ENCODE measurements at places on chromosomes 5 and 9.
A peak's percentile ranks its signal among the peaks of the same experiment; 100 is the strongest.

- peak; percentile 26 for DNase-seq
These were observed 262.5 kb downstream of the GOLPH3 start for GRCh38 chr5:31911291-31912265.

DNA sequence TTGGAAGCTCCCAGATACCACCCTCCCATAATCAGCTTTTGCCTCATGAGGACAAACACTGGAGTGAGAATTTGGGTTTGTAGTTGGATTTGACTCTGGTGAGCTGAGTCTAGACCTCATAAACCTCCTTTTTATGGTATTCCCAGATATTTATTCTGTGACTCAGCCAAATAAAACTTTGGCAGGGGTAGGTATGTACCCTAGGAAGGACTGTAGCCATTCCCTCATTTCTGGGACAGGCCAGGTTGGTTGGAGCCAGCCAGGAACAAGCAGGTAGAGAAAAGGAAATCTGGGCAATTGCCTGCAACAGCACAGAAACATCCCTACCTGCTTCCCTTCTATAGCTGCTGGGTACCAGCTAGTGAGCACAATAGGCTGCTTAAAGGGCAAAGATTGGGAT lies 19.4 kb downstream of the ENHO start:
- no peak for DNase-seq

DNA sequence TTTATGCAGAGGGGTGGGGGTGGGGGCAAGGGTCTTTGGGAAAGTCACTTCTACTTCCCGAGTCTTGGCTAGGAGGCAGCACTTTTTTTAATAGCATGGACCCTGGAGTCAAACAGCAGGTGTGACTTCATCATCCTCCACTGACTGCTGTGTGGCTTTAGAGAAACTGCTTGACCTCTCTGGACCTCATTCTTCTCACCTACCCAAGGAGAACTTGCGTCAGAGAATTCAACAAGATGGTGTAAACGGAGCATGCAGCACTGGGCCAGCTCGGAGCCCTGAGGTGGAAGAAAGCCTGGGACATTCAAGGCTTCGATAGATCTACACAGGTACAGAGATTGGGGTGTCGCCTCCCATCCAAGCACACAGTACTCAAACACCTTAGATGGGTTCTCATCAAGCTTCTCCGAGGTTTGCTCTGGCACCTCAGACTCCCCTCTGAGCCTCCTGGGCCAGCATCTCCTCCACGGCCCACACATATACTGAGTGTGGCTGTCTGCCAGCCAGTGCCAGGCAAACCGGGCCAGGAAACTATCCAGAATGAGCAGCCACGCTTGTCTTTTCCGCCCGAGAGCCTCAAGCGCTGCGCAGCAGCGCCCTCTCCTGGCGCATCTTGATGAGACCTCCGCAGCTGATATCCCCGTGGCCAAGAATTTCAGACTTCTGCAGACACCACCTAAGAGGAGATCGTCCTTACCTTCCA lies 4.6 kb upstream of the SLC25A48 start:
- DNase-seq: peak; percentile 11

DNA sequence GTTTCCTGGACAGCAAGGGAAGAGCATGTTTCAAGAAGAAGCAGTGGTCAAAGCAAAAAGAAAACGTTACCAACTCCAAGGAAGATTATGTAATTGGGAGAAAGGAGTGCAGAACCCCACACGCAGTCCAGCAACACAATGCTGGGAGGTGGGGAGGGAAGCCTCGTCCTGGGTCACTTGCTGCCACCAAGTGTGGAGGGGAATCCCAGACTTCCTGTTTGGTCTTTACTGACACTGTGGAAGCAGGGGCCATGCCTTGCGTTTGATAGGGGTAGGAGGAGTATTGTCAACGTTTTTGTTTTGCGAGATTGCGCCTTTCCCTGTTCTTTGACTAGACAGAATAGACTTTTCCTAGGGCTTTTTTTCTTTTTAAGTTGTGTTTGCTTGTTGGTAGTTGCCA lies 421.0 kb downstream of the KDM4C start:
- no peak for DNase-seq

DNA sequence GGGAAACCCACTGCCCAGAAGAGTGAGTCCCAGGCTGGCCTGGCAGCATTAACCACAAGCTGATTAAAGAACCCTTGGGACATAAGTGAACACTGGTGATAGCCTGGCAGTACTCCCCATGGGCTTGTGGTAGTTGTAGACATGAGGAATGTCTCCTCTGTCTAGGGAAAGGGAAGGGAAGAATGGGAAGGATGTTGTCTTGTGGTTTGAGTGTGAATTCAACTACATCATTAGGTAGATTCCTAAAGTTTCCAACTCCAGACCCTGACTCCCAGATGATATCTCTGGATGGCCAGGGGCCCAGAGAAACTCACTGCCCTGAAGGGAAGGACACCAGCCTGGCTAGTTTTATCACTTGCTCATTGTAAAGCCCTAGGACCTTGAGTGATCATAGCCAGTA lies 1012.4 kb upstream of the COX7C start:
- no peak for DNase-seq

DNA sequence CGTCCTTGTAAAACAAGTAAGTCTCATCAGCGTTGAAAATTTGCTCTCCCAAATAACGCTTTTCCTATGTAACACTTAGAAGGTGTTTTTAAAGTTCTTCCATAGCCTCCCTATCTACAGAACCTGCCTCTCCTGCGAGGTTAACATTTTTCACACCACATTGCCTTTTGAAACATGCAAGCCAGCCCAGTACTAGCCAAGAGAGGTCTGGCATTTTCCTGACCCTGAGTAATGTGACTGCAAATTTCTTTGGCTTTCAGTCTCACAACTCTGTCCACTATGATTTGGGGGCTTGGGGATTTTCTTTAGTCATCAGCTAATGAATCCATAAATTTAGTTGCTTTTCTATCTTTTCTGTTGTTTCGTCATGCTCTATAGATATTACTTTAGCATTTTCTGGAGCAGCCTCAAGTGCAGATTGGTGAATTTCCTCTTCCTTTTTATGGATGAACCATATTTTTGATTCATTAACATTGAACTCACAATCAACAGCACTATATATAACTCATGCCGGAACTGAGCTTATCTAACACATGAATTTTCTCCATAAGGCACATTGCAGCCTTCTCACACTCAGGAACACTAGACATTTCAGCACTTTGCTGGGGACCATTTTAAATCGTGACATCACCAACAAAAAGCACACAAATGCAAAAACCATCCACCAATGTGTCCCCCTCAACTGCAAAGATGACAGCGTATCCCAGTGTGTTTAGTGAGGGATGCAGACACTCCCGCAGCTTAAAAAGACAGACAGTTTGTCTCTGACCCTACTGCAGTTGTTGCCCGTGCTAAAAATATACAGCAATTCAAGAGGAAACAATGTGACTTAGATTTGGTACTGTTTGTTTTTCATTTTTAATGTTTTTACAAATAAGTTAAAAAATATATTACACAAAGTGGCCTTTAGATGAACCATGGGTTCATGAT lies 77.2 kb upstream of the SPATA31C2 start:
- no peak for DNase-seq

- DNase-seq: no peak
These were observed 552.2 kb downstream of the ZNF608 start for GRCh38 chr5:124194282-124194681.

- no peak for DNase-seq
These were observed 61.2 kb upstream of the MAP1B start for GRCh38 chr5:72046106-72046505.

DNA sequence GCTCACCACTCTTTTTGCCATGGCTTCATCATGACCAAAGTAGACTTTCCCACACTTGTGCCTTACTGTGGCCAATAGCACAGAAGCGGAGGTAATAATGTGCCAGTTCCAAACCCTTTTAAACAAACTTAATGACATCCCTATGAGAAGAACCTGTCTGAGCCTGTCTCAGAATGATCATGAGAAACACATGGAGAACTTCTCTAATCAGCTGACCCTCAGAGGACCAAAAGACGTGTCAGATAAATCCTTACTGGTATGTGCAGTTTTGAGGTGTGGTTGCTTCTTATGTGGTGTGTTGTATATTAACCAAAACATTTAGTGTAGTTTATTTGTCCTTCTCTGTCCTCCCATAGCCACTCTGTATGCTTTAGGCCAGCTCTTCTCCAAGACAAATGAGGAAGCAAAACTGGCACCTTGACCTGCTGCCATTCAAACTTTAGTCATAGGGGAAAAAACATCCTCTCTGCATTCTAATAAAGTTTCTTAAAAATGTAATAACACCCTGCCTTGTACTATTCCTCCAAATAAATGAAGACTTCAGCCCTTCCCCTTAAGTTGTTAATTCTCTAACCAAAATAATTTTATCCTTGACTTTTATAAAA lies 168.9 kb downstream of the MUSK start:
- no peak for DNase-seq

DNA sequence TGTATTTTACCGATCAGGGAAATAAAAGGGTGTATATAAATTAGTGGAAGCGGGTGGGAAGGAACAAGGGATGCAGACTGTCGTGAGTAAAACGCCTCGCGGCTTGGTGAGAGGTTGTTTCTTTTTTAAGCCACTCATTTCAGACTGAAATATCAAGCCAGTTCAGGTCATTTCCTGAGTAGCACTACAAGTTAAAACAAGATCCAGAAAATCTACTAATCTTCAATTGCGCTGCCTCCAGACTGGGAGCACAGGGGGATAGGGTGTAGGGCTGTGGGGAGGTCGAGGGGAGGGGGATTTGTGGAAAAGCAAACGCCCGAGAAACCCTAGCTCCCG lies 140.8 kb downstream of the TSSK1B start:
- no peak for DNase-seq

- DNase-seq: no peak
These were observed 2212.2 kb upstream of the ACO1 start for GRCh38 chr9:30172206-30172605.

DNA sequence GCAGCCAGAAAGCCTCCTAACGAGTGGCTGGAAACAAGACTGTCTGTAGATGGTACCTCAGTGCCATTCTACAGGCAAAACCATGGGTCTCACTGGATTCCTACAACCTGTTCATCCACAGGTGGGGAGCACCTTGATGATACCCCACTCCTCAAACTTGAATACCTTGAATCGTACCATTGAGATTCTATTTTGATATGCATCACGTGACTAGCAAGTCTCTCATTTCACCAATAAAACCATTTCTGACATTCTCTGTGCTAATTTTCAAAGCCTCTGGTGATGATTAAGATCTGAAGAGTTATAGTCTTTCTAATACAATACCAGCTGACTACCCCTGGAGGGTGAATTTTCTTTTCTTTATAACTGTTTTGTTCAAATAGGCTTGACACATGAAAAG lies 188.9 kb downstream of the ADAMTS12 start:
- DNase-seq: no peak

DNA sequence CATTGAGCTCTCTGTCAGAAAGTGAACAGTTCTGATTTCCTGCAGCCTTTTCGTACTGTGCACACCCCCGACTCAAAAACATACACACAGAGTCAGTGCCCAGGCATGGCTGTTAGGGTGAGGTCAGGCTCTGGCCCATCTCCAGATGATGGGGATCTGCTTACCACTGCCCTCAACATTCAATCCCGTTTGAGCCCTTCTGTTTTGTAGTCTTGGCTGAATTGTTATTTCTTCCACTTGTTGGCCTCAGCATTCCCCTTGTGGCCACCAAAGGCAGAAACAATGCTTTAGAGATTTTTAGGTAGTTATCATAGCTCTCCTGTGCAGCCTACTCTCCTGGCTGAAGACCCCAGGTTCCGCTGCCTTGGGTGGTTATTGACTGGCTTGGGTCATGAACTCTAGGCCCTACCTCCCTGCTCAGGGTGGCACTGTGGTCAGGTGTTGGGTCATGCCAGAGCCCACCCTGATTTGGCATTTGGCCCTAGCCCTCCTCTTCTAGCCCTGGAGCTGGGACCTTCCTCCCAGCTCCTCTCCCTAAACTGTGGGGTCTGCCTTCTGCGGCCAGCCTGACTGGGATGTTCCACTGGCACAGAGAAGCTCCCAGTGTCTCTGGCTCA lies 7.8 kb upstream of the MYOZ3 start:
- no peak for DNase-seq

DNA sequence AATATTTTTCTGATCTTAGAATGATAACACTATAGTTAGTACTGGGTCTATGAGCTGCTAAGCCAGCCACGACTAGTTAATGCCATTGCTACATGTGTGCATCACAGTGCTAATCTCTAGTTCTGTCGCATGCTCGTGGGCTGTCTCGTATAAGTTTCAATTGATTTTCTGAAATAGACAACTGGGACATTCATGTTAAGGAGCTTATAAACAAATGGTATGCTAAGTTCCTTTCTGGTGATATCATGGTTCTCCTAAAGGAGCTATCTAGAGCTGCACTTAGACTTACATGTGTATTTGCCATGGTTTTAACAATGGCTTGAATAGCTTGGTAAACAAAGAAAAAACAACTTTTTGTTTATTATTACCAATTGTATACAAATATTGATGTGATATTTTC lies 46.2 kb downstream of the F2RL2 start:
- DNase-seq: no peak

- DNase-seq: no peak
These were observed 23.6 kb downstream of the OLFML2A start for GRCh38 chr9:124800306-124801259.

- DNase-seq: no peak
These were observed 204.2 kb upstream of the CD180 start for GRCh38 chr5:67400752-67401151.

DNA sequence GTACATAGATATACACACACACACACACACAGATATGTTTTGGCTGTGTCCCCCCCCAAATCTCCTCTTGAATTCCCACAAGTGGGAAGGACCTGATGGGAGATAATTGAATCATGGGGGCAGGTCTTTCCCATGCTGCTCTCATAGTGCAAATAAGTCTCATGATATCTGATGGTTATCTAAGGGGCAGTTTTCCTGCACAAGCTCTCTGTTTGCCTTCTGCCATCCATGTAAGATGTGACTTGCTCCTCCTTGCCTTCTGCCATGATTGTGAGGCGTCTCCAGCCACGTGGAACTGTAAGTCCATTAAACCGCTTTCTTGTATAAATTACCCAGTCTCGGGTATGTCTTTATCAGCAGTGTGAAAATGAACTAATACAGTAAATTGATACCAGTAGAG lies 15.9 kb upstream of the ALDOB start:
- no peak for DNase-seq

- no peak for DNase-seq
These were observed 151.9 kb downstream of the NDUFS4 start for GRCh38 chr5:53712327-53712726.

GRCh38 chr9:89740722-89741121 lies 135.9 kb downstream of the GADD45G start:
- no peak for DNase-seq

DNA sequence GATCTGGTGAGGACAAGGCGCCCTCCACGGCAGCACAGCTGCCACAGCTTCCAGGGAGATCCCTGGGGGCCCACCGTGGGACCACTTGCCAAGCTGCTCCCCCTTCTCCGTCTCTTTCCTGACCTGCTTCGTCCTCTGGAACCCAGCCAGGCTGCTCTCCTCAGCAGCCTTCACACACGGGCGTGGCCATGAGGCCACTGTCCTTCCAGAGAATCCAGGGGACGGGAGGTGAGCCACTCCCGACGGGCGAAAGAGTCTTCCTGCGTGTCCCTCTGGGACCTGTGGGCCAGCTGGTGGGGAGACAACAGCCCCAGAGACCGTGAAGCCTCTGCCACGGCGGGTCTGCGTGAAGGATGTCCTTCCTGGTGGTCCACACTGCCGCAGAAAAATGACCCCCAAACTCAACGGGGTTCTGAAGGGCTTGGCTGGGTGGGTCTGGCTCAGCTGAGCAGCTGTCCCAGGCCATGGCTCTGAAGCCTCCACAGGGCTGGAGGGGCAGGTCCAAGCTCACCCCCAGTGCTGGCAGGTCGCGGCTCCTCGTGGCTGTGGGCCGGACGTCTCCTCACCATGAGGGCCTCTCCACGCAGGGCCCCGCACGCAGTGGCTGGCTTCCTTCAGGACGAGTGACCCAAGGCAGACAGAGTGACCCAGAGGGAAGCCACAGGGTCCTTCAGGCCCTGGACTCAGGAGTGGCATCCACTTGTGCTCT lies 47.4 kb upstream of the NKD2 start:
- no peak for DNase-seq

- DNase-seq: peak; percentile 62
These were observed 72.7 kb upstream of the ORM1 start for GRCh38 chr9:114250235-114250568.
